Mammary epithelial cell (primary cell): ENCODE measurements at places on chromosomes 4 and X.

- DNase-seq = no peak
These were observed 7.7 kb downstream of the NKX3-2 start for GRCh38 chr4:13536607-13537006.

- no peak for DNase-seq
These were observed 78.8 kb upstream of the BCOR start for GRCh38 chrX:40176351-40177116.

DNA sequence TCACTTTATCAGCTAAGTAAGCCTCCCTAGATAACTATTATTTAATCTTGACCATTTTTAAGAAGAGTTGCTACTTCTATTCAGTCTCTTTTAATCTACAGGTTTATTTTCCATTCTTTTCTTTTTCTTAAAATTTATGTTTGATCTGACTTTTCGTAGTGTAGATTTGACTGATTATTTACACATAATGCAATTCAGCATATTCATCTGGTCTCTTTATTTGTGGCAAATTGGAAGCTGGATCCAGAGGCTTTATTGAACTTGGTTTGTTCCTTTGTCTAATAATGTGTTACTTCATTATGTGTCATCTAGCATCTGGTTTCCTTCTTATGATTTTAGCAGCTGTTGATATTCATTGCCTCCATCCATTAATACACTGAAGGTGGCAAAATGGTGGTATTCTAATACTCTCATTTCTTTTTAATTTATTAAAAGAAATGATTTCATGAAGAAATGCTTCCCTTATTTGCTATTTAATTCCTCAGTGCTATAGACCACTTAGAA lies 113.0 kb downstream of the FBXW7 start:
- no peak for DNase-seq

DNA sequence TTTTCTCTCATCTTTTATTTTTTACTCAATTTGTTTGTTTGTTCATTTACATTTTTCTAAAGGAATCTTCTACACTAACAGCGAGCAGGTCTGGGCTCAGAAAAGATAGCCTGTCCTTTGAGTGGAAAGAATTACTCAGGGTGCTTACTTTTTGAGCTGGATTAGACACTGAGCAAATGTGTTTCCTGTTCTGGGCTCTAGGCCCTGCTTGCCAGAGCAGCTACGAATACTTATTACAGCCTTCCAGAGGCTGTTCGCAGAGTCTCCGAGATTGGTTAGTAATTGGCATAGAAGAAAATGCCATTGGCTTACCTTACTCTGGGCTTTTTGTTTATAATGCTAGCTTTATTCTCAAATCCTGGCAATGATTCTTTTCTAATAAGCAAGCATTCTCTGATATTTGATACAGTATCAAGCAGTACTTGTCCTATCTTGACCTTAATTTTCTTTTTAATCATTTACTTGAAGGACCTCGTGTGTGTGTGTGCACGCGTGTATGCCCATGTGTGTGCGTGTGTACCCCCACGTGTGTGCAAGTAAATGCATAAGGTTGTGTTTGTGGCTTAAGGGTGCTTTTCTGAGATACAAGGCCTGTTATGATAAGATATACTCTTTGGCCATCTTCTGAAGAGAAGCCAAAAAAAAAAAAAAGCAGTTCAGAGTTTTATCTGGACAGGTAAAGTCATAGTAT lies 76.2 kb upstream of the GRXCR1 start:
- no peak for DNase-seq

GRCh38 chrX:66221856-66222255 lies 57.8 kb downstream of the HEPH start:
- no peak for DNase-seq

DNA sequence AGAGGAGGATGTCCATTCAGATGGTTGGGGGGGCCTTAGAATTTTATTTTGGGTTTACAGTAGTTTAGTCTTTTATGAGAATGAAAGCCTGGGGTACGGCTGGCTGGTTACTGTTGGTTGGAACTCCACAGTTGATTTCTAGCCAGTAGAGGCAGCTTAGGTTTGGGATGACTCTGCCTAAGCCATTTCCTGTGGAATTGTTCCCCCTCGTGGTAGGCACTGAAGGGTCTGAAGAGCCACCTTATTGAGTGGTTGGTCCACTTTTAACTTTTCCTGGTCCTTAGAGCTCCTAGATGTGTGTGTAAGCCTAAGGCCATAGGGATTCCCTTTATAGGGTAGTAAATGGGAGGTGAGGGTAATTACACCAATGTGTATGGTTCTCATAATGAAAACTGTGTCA lies 19.7 kb downstream of the SPIN3 start:
- DNase-seq = no peak

GRCh38 chrX:150088042-150088441 lies 149.8 kb upstream of the EOLA2 start:
- DNase-seq = no peak

- no peak for DNase-seq
These were observed 7.6 kb downstream of the SLC25A14 start for GRCh38 chrX:130347321-130347720.

DNA sequence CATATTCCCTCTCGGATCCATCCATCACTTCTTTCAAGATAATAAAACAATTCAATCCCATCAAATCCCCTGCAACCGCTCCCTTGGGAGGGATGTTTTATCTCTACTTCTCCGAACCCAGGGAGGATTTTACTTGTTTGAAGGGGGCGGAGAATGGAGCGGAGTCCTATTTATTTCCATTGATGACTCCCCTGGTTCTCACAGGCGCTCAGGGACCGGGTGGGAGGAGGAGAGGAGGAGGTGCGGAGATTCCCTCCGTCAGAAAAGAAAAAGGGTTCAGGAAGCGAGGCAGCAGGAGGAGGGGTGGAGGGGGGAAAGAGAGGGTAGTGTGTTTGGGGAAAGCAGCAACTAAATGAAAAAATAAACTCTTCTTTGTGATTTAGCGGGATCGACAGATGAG lies 2.1 kb downstream of the NDNF start:
- DNase-seq = no peak

DNA sequence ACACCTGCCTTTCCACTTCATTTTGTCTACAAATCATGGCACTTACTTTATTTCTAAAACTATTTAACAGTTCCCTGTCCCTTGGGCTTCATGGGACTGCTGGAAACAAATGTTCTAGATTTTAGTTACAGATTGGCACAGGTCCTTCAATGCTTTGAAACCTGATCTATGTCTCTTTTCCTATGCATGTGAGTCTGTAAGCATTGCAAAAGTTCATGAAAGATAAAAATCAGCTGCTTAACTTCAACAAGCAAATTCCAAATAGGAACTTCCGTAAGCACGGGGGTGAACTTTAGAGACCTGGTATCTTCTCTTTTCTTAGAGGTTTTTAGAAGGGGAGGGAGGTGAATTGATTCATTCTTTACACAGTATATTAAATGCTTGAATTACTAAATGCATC lies 9.5 kb downstream of the LGI2 start:
- no peak for DNase-seq

GRCh38 chr4:138558886-138559285 lies 316.7 kb upstream of the SLC7A11 start:
- no peak for DNase-seq

DNA sequence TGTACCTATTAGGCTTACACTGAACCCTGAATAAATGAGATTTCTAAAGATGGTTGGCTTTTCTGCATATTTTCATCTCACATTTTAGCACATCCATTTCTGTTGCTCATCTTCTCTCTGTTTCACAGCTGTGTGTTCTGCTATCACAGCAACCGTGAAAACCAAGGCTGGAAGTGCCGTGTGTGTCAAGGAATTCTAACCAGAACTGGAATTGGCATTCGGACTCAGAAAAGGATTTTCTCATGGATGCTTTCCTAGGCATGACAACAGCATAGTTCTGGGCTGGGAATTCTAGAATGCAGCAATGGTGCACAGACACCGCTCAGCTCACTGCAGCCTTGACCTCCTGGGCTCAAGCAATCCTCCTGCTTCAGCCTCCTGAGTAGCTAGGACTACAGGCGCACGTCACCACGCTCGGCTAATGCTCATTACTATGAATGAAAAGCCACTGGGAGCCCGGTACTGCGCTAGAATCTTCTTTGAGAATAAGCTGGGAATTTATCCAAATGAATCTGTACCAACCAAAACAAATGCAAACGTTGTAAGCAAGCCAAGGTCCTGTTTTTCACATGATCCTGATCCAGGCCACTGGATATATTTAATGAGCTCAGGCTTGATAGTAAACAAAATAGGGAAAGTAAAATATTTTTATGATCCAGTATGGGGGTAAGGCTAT lies 105.2 kb downstream of the RBM47 start:
- DNase-seq = no peak
